ENCODE measurements at places on chromosomes 5 and 9. TPM values are rescaled to one million over a fixed set of nuclear protein-coding genes. Genes with fewer than 3 reads are reported as not detected.

DNA sequence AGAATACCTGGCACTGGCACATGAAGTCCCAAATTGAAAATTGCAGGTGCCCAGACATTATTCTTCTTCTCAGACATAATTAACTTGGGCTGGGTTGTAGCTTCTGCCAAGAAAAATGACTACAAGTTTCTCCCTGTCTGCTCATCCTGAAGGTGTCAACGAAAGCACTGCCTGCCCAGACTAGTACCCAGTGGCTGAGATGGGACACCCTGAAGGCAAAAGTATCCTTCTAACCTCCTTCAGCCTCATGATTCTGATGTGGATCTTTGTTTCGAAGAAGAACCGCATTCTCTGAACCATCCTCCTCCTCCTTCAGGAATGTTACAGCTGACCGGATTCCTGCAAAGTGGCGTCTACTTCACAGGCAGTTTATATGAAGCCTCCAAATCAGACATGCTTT, 161.1 kb upstream of the FST start:
- H3K27me3 ChIP-seq: no peaks in the 10 kb centered on the region
- H3K4me1 ChIP-seq: peaks cover 35% of the 10 kb centered on the region
- peak; percentile 78 for DNase-seq
- H3K27ac ChIP-seq: peak overlapping the region; percentile 59
- no peaks in the 10 kb centered on the region for H3K36me3 ChIP-seq
- no peak overlapping the region for H3K4me3 ChIP-seq

- H3K4me3 ChIP-seq: no peak overlapping the region
- no peaks in the 10 kb centered on the region for H3K36me3 ChIP-seq
These were observed 5.5 kb upstream of the ZNF354B start for GRCh38 chr5:178854284-178854683.

- DNase-seq: no peak
- H3K27ac ChIP-seq: no peak overlapping the region
- no peak overlapping the region for H3K4me3 ChIP-seq
- peaks cover 8% of the 10 kb centered on the region for H3K4me1 ChIP-seq
- H3K36me3 ChIP-seq: no peaks in the 10 kb centered on the region
- H3K27me3 ChIP-seq: peaks cover 12% of the 10 kb centered on the region
These were observed 670 bp upstream of the FBP1 start for GRCh38 chr9:94639999-94640376.

GRCh38 chr9:6899274-6899673, 141.5 kb downstream of the KDM4C start:
- no peak overlapping the region for H3K4me3 ChIP-seq
- no peak for DNase-seq
- no peaks in the 10 kb centered on the region for H3K27me3 ChIP-seq
- peaks cover 5% of the 10 kb centered on the region for H3K36me3 ChIP-seq

DNA sequence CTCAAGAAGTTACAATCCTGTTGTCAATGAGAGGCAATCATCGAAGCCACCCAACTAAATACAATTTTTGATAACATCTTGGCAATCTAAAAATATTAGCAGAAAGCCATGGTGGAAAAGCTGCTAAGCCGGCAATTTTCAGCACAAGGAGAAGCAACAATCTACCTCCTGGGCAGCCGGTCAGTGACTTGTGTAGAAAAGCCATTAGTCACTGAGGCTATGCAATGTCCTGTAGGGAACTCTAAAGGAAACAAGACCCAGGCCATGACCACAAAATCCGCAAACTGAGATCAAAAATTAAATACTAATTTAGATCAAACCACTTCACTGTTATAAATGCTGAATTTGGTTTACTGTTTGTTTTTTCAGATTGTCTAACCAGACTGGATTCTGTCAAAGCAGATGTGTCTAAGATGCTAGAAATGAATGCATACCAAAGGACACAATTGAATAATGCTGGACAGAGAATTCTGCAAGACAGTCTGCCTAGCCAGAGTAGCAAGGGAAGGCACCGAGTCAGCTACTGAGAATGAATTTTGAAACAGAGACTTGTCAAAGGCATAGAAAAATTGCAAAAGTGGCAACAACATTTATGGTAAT, 384.8 kb downstream of the PRELID2 start:
- H3K27me3 ChIP-seq: no peaks in the 10 kb centered on the region
- no peak overlapping the region for H3K4me3 ChIP-seq
- H3K27ac ChIP-seq: no peak overlapping the region
- no peaks in the 10 kb centered on the region for H3K36me3 ChIP-seq
- no peak for DNase-seq

DNA sequence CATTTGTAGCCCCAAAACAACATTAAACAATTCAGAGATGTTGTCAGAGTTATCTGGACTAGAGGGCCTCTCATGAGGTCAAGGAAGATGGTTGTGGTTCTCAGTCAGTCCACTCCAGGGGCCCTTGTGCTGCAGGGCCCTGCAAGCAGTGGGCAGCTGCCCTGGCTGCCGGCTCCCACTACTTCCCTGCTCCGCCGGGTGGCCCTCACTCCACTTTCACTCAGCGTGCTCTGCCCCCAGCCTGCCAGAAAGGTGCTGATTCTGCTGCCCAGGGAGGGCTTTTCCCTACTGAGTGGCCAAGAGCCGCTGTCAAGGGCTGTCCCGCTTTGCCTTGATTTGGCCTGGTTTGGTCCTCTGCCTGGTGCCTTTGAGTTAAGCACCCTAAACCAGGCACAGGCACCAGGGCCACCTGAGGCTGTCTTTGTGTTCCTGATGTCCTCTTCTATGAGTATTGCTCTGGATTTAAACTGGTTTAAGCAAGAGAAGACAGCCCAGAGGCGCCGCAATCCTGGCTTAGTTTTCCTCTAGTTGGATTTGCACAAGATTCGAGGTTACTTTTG, 117.2 kb downstream of the GADD45G start:
- no peaks in the 10 kb centered on the region for H3K36me3 ChIP-seq
- no peaks in the 10 kb centered on the region for H3K4me1 ChIP-seq
- H3K4me3 ChIP-seq: no peak overlapping the region

Gene SNCB
- not detected for total RNA-seq

GRCh38 chr5:110623874-110624273, 102.6 kb downstream of the TMEM232 start:
- DNase-seq: no peak
- no peak overlapping the region for H3K4me3 ChIP-seq
- H3K4me1 ChIP-seq: no peaks in the 10 kb centered on the region
- peaks cover 13% of the 10 kb centered on the region for H3K27me3 ChIP-seq
- no peak overlapping the region for H3K27ac ChIP-seq

Gene TOR1B
- total RNA-seq: 14.7 TPM

DNA sequence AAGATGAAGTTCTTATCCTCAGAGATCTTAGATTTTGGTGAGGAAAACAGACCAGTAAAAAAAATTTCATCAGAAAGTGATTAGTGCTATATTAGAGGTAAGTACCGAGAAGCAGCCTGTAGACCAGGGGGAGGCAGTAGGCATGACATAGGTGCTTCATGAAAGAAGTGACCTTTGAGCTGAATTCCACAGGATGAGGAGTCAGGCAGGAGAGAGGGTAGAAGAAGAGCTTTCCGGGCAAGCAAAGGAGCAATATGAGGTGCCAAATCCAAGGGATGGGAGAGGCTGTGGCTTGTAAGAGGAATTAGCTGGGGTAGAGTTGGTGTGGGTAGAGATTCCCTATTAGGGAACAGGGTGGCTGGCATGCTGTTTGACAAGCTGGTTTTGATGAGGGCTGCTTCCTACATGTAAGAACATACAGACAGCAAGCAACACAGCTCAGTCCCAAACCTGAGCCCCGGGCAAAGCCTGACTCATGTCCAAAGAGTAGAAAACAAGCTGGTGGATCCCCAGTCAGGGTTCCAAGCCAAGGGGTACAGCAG, 48.4 kb upstream of the PWWP2A start:
- no peaks in the 10 kb centered on the region for H3K36me3 ChIP-seq
- no peak overlapping the region for H3K27ac ChIP-seq
- H3K4me3 ChIP-seq: no peak overlapping the region

- no peak overlapping the region for H3K4me3 ChIP-seq
- no peaks in the 10 kb centered on the region for H3K36me3 ChIP-seq
- peaks cover 73% of the 10 kb centered on the region for H3K27me3 ChIP-seq
- no peaks in the 10 kb centered on the region for H3K4me1 ChIP-seq
- no peak overlapping the region for H3K27ac ChIP-seq
These were observed 16.0 kb upstream of the PUM3 start for GRCh38 chr9:2859776-2860379.

Gene EPB41L4B
- total RNA-seq: 20.2 TPM

Gene AKNA
- 10.7 TPM for total RNA-seq

DNA sequence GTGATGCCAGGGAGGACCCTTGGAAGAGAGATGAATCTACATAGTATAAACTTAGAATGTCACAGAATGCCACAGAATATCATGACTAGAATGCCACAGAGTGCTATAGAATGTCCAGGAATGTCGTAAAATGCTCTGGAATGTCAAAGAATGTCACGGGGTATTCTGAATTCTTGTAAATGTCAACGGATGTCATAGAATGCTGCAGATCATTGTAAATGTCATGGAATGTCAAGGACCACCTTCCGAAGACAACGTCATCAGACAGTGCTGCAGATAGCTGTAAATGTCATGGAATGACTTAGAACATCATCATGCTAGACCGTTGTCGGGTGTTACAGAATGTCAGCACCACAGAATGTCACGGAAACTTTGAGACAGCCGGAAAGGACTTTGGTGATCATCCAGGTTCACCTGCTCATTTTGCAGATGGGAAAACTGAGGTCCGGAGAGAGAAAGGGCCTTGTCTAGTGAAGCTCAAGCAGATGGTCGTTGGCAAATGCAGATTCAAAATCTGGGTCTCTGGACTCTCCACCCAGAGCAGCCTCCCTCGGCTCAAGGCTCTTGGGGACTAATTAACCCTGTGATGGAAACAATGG, 117.1 kb downstream of the LHX2 start:
- H3K4me3 ChIP-seq: no peak overlapping the region
- no peaks in the 10 kb centered on the region for H3K36me3 ChIP-seq
- H3K4me1 ChIP-seq: no peaks in the 10 kb centered on the region
- no peak overlapping the region for H3K27ac ChIP-seq
- DNase-seq: no peak

Gene SMIM33
- total RNA-seq: not detected

GRCh38 chr9:137107312-137107921, 7.1 kb downstream of the DPP7 start:
- H3K27me3 ChIP-seq: no peaks in the 10 kb centered on the region
- no peak for DNase-seq
- peaks cover 28% of the 10 kb centered on the region for H3K36me3 ChIP-seq

GRCh38 chr9:105662184-105663104, at the start of gene TAL2:
TAL2 (plus strand) TSS chr9:105662457; CDS start chr9:105662497, 40 bp downstream.
- H3K27ac ChIP-seq: no peak within 1 kb of the TSS
- H3K36me3 ChIP-seq: no peaks in the 10 kb centered on the region
- H3K27me3 ChIP-seq: peaks cover 11% of the 10 kb centered on the region
- H3K4me3 ChIP-seq: no peak within 1 kb of the TSS

- no peaks in the 10 kb centered on the region for H3K4me1 ChIP-seq
- H3K4me3 ChIP-seq: no peak overlapping the region
- no peak for DNase-seq
- H3K27me3 ChIP-seq: no peaks in the 10 kb centered on the region
- H3K27ac ChIP-seq: no peak overlapping the region
- peaks cover 5% of the 10 kb centered on the region for H3K36me3 ChIP-seq
These were observed 1084.2 kb upstream of the COX7C start for GRCh38 chr5:85533341-85534047.

GRCh38 chr5:156201788-156202403, 125.1 kb upstream of the SGCD start:
- no peak overlapping the region for H3K4me3 ChIP-seq
- H3K36me3 ChIP-seq: peaks cover 6% of the 10 kb centered on the region
- peak; percentile 3 for DNase-seq
- H3K4me1 ChIP-seq: peaks cover 20% of the 10 kb centered on the region

- no peaks in the 10 kb centered on the region for H3K36me3 ChIP-seq
- no peaks in the 10 kb centered on the region for H3K27me3 ChIP-seq
- no peak overlapping the region for H3K27ac ChIP-seq
- peaks cover 18% of the 10 kb centered on the region for H3K4me1 ChIP-seq
These were observed 33.8 kb upstream of the FYB1 start for GRCh38 chr5:39253196-39253595.

DNA sequence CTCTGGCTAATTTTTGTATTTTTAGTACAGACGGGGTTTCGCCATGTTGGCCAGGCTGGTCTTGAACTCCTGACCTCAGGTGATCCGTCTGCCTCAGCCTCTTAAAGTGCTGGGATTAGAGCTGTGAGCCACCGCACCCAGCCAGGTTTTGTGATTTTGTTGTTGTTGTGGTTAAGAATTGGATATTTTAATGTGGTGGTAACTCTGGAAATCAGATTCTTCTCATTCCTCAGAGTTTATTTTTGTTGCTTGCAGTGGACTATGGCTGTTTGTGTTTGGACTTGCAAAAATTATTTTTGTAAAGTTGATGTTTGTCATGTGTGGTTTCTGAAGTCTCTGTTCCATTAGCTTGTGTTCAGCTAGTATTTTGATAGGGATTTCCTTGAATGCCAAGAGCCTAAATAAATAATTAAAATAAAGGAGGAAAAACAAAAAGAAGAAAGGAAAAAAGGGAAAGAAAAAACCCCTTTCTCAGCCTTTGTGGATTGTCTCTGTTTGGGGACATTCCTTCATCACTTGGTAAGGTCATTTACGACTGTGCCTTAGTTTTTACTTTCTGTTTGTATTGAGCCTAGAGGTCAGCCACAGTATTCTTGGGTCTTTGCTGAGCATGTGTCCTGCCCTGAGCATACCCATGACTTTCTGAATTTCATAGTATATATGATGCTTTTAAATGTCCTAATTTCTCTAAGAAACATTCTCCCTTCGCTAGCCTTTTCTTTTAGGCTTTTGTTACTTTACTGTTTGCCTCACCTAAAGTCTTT, 37.3 kb downstream of the PBX3 start:
- peak overlapping the region; percentile 20 for H3K4me3 ChIP-seq
- H3K36me3 ChIP-seq: peaks cover 6% of the 10 kb centered on the region
- peak overlapping the region; percentile 16 for H3K27ac ChIP-seq

DNA sequence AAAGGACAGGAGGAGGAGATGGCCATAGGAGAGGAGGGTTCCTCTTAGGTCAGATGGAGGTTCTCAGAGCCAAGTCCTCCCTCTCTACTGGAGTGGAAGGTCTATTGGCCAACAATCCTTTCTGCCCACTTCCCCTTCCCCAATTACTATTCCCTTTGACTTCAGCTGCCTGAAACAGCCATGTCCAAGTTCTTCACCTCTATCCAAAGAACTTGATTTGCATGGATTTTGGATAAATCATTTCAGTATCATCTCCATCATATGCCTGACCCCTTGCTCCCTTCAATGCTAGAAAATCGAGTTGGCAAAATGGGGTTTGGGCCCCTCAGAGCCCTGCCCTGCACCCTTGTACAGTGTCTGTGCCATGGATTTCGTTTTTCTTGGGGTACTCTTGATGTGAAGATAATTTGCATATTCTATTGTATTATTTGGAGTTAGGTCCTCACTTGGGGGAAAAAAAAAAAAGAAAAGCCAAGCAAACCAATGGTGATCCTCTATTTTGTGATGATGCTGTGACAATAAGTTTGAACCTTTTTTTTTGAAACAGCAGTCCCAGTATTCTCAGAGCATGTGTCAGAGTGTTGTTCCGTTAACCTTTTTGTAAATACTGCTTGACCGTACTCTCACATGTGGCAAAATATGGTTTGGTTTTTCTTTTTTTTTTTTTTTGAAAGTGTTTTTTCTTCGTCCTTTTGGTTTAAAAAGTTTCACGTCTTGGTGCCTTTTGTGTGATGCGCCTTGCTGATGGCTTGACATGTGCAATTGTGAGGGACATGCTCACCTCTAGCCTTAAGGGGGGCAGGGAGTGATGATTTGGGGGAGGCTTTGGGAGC, 3.1 kb downstream of the EGR1 start:
- peak overlapping the region; percentile 78 for H3K4me3 ChIP-seq
- no peak for DNase-seq
- H3K36me3 ChIP-seq: peaks cover 87% of the 10 kb centered on the region
- H3K27ac ChIP-seq: peak overlapping the region; percentile 93
- H3K4me1 ChIP-seq: peaks cover 41% of the 10 kb centered on the region
- H3K27me3 ChIP-seq: peaks cover 20% of the 10 kb centered on the region
